ENCODE measurements at places on chromosomes 16 and 17.

GRCh38 chr17:6394055-6394606 is 40.8 kb downstream of the AIPL1 start:
- DNase-seq = no peak

DNA sequence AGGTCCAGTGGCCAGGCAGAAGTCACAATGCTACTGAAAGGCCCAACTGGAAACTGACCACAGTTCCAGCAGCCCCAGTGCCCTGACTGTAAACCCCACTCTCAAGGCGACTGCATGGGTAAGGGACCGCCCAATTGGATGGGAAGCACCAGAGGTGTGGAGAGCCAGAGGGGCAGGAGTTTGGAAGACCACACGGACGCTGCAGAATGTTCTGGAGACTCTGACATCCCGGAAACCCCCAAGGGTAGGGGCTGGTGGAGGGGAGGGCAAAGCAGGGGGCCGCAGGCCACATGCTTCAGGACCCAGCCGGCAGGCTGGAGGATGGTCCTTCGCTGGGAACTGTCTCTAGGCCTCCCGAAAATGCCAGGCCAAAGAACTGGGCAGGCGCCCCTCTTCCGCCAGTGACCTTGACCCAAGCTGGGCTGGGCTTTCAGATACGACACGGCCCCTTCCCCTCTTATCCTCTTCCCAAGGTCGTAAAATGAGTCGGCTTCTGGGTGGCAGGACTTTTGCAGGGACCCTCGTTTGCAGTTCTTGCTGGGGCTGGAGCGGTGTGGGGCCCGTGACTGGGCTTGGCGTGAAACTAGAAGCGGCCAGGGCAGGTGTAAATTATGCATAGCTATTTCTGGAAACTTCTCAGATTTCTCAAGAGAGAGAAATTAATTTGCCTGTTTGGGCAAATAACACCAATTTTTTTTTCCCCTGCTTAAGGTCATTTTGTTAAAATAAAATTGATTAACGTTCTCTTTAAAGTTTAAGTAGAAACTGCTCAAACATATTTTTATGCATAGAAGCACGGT is 110.2 kb downstream of the C16orf78 start:
- no peak for DNase-seq

DNA sequence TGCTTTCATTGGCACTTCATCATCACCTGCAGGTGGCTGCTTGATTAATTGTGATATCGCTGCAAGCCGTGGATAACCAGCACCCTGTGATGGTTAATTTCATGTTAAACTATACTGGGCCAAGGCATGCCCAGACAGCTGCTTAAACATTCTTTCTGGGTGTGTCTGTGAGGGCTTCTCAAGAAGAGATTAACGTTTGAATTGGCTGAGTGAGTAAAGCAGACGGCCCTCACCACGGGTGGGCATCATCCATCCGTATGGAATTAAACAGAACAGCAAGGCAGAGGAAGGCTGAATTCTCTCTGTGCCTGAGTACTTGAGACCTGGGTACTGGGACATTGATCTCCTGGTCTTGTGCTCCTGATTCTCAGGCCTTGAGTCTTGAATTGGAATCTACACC is 7.1 kb upstream of the ZNF213 start:
- DNase-seq = no peak

DNA sequence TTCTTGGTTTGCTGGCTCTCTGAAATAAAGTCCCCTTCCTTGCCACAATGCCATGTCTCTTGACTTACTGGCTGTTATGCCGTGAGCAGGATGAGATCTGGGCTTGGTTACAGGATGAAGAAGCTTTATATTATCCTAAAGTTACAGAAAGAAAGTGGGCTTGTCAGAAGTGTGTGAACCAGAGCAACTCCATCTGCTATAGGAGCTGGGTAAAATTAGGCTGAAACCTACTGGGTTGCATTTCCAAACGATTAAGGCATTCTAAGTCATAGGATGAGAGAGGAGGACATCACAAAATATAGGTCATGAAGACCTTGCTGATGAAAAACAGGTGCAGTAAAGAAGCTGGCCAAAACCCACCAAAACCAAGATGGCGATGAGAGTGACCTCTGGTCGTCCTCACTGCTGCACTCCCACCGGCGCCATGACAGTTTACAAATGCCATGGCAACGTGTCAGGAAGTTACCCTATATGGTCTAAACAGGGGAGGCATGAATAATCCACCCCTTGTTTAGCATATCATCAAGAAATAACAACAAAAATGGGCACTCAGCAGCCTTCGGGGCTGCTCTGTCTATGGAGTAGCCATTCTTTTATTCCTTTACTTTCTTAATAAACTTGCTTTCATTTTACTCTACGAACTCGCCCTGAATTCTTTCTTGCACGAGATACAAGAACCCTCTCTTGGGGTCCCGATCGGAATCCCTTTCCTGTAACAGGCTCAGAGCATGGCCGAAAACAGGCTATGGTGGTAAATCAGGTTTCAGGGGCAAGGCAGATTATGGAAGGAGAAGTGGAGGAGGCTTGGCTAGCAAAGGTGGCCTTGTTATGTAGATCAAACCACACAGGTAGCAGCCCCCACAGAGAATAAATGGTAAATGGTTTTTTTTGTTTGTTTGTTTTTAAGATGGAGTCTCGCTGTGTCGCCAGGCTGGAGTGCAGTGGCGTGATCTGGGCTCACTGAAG is 81.3 kb upstream of the C16orf82 start:
- no peak for DNase-seq

DNA sequence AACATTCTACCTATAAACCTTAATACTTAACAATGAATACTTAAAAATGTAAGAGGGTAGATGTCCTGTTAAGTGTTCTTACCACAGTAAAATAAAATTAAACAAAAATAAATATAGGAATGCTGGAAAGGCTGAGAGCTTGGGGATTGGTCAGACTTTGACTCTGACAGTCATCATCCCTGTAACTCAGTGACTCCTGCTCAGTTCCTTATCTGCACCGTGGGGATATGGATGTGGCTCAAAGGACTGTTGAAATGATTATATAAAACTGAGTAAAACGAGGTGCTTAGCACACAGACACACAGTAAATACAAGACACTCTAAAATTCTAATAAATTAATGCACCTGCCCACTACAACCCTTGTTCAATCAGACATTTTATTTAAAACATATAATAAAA is 338.6 kb downstream of the TMEM114 start:
- no peak for DNase-seq

DNA sequence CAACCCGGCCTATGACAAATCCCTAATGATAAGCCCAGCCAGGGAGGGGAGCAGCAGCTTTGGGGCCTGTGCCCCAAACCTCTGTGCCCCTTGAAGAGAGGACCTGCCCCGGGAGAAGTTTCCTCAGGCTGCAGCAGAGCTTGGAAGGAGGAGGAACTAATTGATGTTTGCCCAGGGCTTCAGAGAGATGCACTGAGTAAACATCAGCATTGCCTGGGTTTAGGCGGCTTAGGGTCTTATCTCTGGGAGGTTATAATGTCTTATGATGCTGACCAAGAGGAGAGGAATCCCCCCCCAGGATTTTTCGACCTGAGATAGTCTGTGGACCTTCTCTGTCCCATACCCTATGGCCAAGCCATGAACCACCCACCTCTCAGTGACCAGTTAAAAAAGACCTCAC is 148.7 kb upstream of the SDK2 start:
- no peak for DNase-seq

- DNase-seq = no peak
Observed at GRCh38 chr17:44549686-44550085, 7.6 kb upstream of the FZD2 start.

DNA sequence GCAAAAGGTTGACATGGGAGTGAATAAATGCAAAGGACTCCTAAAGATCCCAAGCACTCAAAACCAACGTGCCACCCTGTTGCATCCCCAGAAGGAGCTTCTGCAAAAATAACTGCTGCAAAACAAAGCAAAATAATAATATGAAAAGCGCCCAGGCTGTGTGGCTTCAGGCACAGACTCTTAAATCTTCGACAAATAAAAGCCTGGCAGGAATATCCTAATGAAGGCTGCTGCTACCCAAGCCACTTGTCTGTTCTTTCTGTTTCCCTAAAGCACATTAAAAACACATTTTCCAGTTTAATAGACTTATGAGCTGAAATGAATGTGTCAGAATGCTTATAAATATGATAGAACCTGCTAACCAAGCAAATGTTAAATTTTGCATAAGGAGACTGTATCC is 154.0 kb downstream of the SLC39A11 start:
- DNase-seq = no peak

GRCh38 chr17:77478899-77479298 is 338.1 kb downstream of the SEC14L1 start:
- DNase-seq = no peak
